Lung microvascular endothelial cell (primary cell): ENCODE measurements at places on chromosomes 16 and 17. TPM values are rescaled to one million over a fixed set of nuclear protein-coding genes. Genes with fewer than 3 reads are reported as not detected.

CCDC92B gene
- total RNA-seq: not detected in 2 replicates

APOBR gene
- total RNA-seq: not detected in 2 replicates

CLEC3A gene
- not detected in 2 replicates for total RNA-seq

TSPAN10 gene
- 0.22 and 0.99 TPM in 2 replicates for total RNA-seq

CLEC10A gene
- total RNA-seq: 0.99 and 1.7 TPM in 2 replicates

NUDT21 gene
- 57.5 and 65.3 TPM in 2 replicates for total RNA-seq

IGSF6 gene
- total RNA-seq: not detected in 2 replicates

BCO1 gene
- total RNA-seq: under 0.01 TPM in 1 of 2 replicates, not detected in the other

SOX15 gene
- total RNA-seq: not detected in 2 replicates

G6PC1 gene
- not detected in 2 replicates for total RNA-seq

GPT2 gene
- 4.8 and 6.0 TPM in 2 replicates for total RNA-seq

HS3ST2 gene
- not detected in 2 replicates for total RNA-seq

CACNG3 gene
- total RNA-seq: not detected in 2 replicates

KCNAB3 gene
- 0.22 and 0.40 TPM in 2 replicates for total RNA-seq

EDC4 gene
- 42.3 and 42.9 TPM in 2 replicates for total RNA-seq

KRTAP3-2 gene
- not detected in 2 replicates for total RNA-seq

CRYM gene
- not detected in 2 replicates for total RNA-seq

HOXB7 gene
- total RNA-seq: under 0.01 and 1.3 TPM in 2 replicates

TMC5 gene
- total RNA-seq: not detected in 2 replicates

MSLN gene
- total RNA-seq: 0.20 TPM in 1 of 2 replicates, not detected in the other
